ENCODE measurements at places on chromosomes 12 and 14.

- no peak for DNase-seq
Observed at GRCh38 chr12:128909653-128910052, 56.4 kb downstream of the GLT1D1 start.

- DNase-seq, result no peak
Observed at GRCh38 chr12:65188179-65188701, 18.9 kb downstream of the LEMD3 start.

DNA sequence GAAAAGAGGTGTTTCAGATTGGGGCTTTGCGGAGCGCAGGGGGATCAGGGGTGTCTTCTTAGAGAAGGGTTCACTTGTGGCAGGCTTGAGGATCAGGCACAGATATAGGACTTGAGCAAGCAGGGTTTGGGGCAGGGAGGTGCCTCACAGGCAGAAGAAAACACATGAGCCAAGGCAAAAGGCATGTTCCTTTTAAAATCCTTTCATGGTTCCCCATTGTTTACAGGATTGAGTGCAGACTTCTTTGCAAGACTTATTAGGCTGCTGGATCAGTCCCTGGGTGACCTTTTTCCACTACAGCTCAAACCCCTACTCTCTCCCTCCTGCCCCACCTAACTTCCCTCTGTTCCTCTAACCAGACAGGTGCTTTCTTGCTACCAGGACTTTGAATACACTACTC, 19.7 kb downstream of the HSPB8 start:
- no peak for DNase-seq

DNA sequence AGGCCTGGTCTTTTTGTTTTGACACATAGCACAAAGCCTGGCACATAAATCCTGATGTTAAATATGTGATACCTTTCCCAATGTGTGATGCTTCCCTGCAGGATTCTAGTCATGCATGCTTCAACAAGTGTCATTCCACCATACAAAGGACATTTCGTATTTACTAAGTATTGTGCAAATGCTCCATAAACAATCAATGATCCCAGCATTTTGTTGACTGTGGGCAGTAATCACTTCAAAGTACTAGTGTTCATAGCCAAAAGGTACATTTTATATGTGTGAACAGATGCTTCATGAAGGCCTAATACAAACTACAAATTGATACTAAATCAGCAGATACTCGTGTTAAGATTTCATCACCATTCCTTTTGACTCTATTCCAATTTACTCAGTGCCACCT, 4.4 kb downstream of the CCNB1IP1 start:
- DNase-seq, result no peak

DNA sequence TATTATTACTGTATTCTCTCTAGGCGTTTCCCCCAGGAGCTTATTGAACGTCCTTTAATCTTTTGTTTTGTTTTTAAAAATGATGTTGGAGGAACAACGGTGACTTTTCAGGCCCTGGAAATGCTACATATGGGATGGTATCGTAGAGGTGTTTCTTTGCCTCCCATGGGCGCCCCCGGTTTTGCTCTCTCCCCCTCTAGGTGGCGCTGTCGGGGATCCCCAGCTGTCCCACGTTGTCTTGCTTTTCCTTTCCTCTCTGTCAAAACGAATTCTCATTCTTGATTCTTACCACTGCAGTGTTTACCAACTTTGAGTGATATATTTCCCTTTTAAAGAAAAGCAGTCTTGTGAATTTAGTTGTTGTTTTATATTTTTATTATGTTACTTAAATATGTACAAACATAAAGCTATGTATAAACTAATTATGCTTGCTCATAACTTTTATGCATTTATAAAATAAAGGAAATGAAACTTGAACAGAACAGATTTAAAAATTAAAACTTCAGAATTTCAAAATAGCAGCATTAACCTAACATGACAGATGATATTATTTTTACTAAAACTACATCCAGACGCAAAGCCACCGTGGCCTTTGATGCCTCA, 171.9 kb downstream of the RGS6 start:
- DNase-seq, result peak; percentile 53

- DNase-seq, result no peak
Observed at GRCh38 chr12:1534748-1535147, 59.6 kb downstream of the FBXL14 start.

DNA sequence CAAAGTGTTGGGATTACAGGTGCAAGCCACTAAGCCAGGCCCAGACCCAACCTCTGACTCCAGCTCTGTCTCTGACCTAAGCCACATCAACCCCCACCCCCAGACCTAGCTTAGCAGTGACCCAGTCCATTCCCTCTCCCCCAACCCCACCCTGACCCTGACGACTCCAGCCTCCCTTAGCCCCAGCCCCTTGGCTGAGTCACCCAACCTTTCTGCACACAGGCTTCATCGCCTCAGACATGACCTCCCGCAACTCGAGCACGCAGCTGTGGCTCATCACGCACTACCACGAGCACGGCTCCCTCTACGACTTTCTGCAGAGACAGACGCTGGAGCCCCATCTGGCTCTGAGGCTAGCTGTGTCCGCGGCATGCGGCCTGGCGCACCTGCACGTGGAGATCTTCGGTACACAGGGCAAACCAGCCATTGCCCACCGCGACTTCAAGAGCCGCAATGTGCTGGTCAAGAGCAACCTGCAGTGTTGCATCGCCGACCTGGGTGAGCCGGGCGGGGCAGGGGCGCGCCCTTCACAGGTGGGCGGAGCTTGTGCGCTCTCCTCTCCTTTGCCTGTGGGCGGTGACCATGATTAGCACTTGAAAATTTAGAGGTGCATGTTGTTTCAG, 7.8 kb downstream of the ACVRL1 start:
- no peak for DNase-seq

GRCh38 chr14:88296351-88296750, 26.7 kb downstream of the KCNK10 start:
- DNase-seq, result no peak

DNA sequence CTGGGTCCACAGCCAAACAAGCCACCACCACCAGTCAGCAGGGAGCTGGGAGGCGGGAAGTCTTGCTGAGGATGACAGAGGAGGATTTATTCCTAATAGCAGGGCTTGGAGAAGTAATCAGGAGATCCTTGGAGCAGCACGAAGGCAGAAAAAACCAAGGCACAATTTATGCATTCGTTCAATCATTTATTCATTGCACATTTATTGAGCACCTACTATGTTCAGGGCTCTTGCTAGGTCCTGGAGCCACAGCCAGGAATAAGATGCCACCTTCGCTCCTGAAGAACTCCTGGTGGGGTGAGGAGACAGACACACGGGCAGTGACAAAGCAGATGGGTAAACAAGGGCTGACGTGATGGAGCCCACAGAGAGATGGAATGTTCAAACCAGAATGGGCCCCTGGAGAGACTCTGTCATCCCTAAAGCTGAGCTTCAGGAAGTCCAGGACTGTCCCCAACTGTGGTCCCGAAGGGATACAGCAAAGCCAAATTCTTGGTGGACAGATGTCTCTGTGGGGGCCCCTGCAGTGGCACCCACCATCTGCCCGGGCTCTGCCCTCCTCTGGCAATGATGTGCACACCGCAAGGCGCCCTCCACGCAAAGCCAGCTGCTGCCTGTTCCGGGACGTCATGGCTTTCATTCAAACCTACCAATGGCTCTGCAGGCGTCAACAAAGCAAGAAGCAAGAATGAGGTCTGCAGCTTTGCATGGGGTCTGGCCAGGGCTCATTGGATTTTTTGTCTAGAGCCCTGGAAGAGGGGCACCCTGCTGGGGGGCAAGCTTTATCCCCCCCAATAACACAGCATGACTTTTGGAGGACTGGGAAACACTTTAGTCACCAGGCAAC, 3.0 kb upstream of the TESC start:
- DNase-seq, result no peak

DNA sequence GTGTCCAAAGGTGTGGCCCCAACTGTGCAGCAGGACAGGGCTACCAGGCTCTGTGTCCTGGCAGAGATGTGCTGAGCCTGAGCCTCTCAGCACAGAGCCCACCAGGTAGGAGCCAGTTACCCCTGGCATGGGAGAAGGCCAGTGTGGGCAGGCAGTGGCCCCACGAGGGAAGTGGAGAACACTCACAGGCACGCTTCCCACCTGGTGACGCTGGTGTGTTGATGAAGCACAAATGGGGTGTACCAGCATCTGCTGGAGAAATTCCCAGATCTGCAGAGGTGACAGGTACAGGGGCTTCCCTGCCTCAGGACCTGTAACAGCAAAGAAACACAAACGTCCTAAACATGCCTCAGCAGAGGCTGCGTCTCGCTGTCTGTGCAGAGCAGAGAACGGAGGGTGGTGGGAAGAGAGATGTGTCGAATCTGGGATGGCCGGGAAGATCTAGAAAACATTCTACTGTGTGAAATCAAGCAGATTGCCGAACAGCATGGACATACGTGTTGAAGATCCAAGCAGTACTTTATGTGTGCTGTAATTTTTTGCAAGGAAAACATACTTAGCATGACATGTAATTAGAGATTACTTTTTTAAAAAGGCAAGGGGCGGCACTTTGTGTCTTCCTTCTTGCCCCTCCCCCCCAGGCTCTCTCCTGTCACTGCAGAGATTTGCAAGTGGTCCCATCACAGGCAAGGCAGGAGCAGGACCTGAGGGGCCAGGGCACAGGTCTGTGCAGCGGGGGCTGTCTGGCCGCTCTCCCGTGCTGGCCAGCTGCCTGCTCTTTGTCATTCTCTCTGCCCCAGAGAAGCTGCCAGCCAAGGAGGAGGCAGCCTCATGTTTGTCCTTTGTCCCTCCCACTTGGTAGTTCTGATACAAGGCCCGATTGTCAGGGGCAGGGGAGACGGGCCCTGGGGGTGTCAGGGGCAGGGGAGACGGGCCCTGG, 17.3 kb downstream of the HIP1R start:
- no peak for DNase-seq

- DNase-seq, result no peak
Observed at GRCh38 chr12:238736-239398, 23.8 kb downstream of the SLC6A13 start.

DNA sequence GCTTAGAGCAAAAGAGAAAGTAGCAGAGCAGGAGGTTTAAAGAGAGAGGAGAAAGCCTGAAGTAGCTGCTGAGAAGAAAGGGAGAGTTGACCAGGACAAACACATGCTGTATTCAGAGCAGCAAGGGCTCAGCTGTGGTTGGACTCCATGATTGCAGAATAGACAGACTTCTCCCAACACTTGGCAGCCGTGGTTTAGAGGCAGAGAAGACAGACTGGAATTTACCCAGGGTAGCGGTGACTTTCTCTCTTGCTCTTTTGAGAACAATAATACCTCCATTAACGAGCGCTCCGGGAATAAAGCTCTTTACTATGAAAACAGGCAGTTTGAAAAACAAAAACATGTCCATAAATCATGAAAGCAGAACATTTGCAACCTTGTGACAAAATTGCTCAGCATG, 21.4 kb upstream of the IGF1 start:
- no peak for DNase-seq

DNA sequence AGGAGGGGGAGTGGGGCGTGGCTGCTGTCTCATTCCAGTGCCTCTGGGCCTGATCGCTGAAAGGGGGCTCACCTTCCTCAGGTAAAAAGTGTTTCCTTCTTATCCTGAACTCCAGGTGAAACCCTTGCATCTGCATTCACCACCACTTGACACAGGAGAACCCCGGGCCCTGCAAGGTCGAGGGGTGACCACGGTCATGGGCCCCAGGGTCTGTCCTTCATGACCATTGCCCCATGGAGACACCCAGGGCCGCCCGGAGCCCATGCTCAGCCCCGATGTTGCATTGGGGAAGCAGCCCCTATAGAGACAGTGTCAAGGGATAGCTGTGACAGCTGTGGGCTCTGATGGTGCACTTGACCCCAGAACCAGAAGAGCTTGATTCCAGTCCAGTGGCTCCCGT, 34.4 kb upstream of the DYNC1H1 start:
- DNase-seq, result no peak

DNA sequence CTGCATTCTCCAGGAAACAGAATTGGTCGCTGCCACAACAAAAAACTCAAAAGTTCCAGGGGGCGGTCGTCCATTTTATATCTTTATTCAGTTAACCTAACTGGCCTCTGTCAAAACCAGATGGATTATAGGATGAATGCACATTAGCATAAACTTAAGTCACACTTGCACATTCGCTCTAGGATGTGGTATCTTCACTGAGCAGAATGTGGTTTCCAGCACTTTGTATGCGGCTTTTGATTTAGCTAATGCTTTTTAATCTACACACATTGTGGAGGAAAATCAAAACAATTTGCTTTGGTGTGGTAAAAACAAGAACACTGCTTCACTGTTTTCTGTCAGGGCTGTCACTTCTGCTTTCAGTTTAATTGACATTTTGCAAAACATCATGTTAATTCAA, 4.5 kb downstream of the TAS2R50 start:
- no peak for DNase-seq

- peak; percentile 52 for DNase-seq
Observed at GRCh38 chr14:39169541-39169900, 612 bp downstream of the TRAPPC6B start.

DNA sequence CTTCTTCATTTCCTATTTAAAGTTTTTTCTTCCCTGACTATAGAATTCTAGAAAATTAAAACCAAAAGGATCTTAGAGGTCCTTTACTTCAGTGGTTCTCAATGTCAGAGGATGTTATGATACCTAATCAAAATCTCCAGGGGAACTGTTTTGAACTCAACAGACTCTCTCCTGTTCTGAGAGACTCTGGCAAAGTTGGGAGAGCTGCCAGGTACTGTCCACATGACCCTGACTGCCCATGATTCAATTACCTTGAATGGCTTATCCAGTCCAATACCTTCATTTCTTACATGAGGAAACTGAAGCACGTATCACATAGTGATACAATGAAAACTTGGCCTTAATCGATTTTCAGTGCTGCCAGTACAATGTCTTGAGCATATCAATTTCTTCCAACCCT, 16.6 kb downstream of the ALKBH1 start:
- DNase-seq, result no peak

DNA sequence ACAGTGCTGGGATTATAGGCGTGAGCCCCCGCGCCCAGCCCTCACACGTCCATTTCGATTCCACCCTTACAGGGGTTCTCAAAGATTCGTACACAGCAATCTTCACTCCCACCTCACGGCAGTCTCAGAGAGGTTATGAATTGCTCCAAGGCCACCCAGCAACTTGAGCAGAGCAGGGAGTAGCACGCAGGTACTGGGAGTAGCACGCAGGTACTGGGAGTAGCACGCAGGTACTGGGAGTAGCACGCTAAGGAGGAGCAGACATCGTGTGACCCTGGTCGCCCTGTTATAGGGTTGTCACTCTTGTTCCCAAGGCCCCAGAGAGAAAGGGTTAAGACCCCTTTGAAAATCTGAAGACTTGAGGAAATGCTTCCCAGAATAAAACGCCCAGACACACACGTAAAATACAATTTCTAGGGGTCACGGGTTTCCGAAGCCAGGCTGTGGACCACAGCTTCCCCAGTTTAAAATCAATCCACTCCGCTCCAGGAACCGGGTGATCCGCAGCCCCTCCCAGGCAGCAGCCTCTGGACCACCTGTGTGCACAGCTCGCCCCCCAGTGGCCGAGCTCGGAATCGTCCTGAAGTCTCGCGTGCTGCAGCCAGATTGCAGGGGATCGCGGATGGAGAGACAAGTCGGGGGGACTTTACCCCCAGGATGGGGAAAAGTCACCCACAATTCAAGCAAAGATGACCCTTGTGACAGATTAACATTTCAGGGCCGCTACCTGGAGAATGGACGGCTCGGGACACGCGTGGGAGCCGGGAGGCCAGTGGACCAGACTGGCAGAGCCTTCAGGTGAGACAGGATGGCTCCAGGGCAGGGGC, 92.0 kb downstream of the SCARB1 start:
- DNase-seq, result peak; percentile 69
